Kidney epithelial cell (primary cell): ENCODE measurements at places on chromosomes 11 and 22. TPM values are rescaled to one million over a fixed set of nuclear protein-coding genes. Genes with fewer than 3 reads are reported as not detected.

Gene BIK
- 28.5 and 31.3 TPM in 2 replicates for total RNA-seq

Gene RAB39A
- 1.1 and 1.3 TPM in 2 replicates for total RNA-seq

Gene PNPLA3
- total RNA-seq, result 5.2 and 6.9 TPM in 2 replicates

Gene KCNQ1
- total RNA-seq, result 2.3 and 2.8 TPM in 2 replicates

Gene SIK2
- total RNA-seq, result 10.1 and 12.0 TPM in 2 replicates

Gene RNASEH2C
- total RNA-seq, result 43.1 and 50.1 TPM in 2 replicates

Gene MPZL3
- 7.9 and 9.4 TPM in 2 replicates for total RNA-seq

Gene TRIM49D2
- total RNA-seq, result not detected in 2 replicates

Gene SLC7A4
- 2.3 and 2.7 TPM in 2 replicates for total RNA-seq

Gene MDK
- total RNA-seq, result 756 and 805 TPM in 2 replicates

Gene OR51E1
- not detected in 2 replicates for total RNA-seq

Gene SYT12
- 0.08 and 0.48 TPM in 2 replicates for total RNA-seq

Gene TOP3B
- 29.2 and 47.9 TPM in 2 replicates for total RNA-seq

Gene GSC2
- not detected in 2 replicates for total RNA-seq

Gene MEI1
- 1.5 and 3.4 TPM in 2 replicates for total RNA-seq

Gene IGSF9B
- total RNA-seq, result 5.9 and 6.3 TPM in 2 replicates

Gene PKDREJ
- total RNA-seq, result not detected in 2 replicates

Gene FAM111B
- total RNA-seq, result 3.2 and 3.8 TPM in 2 replicates

Gene PANX2
- total RNA-seq, result 0.33 and 1.1 TPM in 2 replicates

Gene MMP11
- total RNA-seq, result 41.9 and 48.9 TPM in 2 replicates

Gene SYVN1
- 23.4 and 31.0 TPM in 2 replicates for total RNA-seq

Gene FOLR1
- 0.55 and 1.7 TPM in 2 replicates for total RNA-seq

Gene GGTLC3
- total RNA-seq, result not detected in 2 replicates

Gene KRTAP5-7
- not detected in 2 replicates for total RNA-seq

Gene ART1
- total RNA-seq, result not detected in 2 replicates

Gene FAM83F
- 5.8 and 6.9 TPM in 2 replicates for total RNA-seq

Gene JAML
- total RNA-seq, result 2.5 TPM in 1 of 2 replicates, not detected in the other

Gene DCDC1
- 0.21 and 0.48 TPM in 2 replicates for total RNA-seq

Gene TAF1D
- total RNA-seq, result 125 and 142 TPM in 2 replicates

Gene FBLN1
- total RNA-seq, result 29.0 and 32.8 TPM in 2 replicates

Gene HIC2
- 5.0 and 5.9 TPM in 2 replicates for total RNA-seq
